Stimulated activated naive CD4-positive, alpha-beta T cell (primary cell): ENCODE measurements at places on chromosomes 13 and 19.

GRCh38 chr13:32850316-32851052 is 165.7 kb upstream of the KL start:
- DNase-seq: no peak

DNA sequence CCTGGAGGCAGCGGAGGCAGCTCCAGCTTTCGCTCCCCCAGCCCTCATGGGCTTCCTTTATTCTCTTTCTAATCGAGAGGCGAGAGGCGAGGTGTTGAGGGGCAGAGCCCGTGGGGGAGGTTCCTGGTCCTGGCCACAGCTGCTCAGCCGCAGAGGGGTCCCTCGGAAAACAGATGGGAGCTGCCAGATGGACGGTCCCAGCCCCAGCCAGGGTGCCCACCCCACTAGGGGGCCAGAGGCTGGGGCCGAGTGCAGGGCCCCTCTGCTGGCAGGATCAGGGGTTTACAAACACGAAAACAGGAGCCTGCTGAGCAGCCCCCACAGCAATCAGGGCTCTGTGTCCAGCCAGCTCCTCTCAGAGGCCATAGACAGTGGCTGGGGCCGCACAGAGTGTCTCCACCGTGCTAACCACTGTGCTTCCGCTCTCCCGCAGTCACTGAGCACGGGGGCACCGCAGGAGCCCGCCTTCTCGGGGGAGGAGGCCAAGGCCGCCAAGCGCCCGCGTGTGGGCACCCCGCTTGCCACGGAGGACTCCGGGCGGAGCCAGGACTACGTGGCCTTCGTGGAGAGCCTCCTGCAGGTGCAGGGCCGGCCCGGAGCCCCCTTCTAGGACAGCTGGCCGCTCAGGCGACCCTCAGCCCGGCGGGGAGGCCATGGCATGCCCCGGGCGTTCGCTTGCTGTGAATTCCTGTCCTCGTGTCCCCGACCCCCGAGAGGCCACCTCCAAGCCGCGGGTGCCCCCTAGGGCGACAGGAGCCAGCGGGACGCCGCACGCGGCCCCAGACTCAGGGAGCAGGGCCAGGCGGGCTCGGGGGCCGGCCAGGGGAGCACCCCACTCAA is 182.2 kb downstream of the KDM4B start:
- DNase-seq: no peak

- peak; percentile 49 for DNase-seq
These were observed 858 bp upstream of the PPP6R1 start for GRCh38 chr19:55259540-55260210.

DNA sequence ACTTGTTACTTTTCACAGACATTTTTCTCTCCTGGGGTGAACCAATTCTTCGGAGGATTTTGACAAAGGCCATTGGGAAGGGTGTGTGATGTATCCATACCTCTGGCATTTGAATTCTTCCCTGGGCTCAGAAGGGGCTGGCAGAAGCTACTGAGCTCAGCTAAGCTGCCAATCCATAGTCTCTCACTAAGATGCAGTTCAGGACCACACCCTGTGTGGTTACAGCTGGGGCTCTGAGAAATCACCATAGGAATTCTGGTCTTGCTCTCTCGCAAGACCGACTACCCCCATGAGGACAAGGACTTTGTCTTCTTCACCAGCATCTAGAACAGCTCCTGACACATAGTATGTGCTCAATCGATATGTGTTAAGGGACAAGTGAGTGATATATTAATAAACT is 6.0 kb downstream of the C13orf42 start:
- no peak for DNase-seq

DNA sequence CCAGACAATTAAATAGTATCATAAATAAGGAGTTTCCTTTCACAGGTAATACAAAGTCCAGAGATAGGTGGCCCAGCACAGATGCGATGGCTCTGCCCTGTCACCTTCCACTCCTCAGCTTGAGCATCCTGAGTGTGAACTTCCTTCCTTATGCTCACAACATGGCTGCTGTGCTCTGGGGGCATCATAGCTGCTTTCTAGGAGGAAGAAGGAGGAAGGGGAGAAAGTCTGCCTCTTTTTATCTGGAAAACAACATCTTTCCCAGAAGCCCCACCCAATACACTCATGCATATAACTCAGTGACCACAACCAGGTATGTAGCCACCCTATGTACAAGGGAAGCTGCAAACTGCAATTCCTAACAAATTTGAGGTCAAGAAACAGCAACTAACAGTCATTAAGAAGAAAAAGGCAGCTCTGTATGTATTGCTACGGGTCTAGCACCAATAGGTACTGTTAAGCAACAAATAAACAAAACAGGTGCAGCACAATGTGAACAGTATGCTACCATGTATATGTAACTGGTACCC is 201.2 kb upstream of the UBL3 start:
- DNase-seq: no peak

- no peak for DNase-seq
These were observed 46.1 kb upstream of the TUBGCP3 start for GRCh38 chr13:112634102-112634501.

- no peak for DNase-seq
These were observed 4.6 kb upstream of the PLPP2 start for GRCh38 chr19:295687-296370.

DNA sequence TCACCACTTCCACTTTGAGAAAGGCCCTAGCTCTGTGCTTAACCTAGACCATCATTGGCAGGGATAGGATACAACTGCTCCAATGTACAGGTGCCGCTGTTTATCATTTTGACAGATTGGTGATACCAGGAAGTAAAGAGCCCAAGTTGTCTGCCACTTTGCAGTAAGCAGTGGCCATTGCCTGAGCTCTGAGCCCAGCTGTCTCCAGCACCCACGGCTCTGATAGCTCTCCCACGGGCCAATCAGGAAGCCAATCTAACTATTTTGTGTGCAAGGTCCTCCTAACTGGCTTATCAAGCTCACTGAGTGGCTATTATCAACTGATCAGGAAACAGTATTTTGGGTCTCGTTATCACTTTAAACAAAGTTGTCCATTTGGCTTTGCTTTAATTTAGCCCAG is 181.1 kb downstream of the DCT start:
- DNase-seq: no peak

- no peak for DNase-seq
These were observed 12.9 kb downstream of the MIPEP start for GRCh38 chr13:23876265-23876664.

GRCh38 chr19:49328741-49329140 is 3.8 kb upstream of the SLC6A16 start:
- no peak for DNase-seq

DNA sequence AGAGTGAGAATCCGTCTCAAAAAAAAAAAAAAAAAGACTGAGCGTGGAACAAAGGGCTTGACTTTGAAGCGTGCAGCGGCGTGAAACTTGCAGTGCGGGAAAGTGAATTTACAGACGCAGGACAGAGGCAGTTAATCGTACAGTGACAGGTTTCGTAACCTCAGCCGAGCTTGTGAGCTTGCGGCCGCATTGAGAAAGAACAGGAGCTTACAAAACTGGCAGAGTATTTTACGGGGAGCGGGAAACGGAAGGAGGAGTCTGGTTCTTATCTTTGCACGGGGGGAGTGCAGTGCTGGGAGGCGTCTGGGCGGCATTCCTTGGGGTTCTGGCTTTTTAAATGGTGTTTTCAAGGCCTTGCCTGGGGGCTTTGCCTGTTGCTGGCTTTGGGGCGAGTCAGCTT is 6.0 kb upstream of the BSG start:
- no peak for DNase-seq

DNA sequence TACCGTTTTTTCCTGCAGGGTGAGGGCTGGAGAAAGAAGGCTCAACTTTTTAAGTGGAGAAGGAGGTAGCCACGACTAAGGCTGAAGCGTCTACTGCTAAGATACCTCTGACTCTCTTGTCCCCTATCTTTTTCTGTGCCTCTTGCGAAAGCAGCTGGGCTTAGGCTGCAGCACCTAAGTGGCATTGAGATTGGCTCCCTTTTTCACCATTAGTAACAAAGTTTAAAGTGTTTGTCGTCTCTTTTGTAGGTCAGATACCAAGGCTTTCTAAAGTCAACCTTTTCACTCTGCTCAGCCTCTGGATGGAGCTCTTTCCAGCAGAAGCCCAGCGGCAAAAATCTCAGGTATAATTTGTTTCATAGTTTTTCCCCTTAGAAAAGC is 887 bp downstream of the CDADC1 start:
- no peak for DNase-seq

- no peak for DNase-seq
These were observed 10.2 kb upstream of the TPP2 start for GRCh38 chr13:102586615-102587014.

- DNase-seq: no peak
These were observed 201.8 kb downstream of the COL4A1 start for GRCh38 chr13:110105136-110105535.

DNA sequence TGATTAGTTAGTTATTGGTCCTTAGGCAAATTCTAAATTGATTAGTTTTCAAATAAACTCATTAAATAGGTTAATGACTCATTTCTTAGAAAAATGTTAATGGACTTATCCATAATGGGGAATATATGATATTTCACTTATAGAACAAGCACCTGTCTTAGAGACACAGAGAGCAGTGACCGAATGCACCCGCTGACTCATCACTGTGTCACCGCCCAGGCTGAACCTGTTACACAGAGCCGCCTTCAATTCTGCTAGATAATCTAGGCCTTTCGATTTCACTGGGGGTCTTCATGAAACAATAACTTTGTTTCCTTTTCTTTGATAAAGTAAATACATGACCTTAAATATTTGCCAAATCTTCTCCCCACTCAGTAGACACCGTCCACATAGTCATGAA is 13.1 kb downstream of the IRS2 start:
- no peak for DNase-seq
